ENCODE measurements at places on chromosomes 3 and 15.

DNA sequence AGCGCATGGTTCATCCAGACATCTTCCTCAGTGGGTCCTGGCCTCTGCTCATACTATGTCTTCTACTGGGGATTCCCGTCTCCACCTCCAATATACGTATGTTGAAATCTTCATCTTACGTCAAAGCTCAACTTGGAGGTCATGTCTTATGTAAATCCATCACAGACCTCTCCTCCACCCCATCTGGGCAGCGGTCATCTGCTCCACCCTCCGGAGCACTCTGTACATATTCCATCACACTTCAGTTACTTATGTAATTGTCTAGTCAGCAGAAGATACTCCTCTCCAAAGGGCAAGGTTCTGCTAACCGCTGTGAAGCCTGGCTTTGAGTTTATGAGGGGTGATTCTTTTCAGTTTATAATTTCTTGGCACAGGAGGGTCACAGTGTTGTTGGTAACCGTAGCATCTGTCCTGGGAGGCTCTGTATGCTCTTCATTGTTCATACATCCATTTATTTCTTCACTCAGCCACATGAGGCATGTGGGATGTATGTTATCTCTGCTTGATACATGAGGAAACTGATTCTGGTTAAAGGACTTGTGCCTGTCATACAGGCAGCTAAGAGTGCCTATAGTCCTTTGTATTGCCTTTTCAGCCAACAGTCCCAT is 22.1 kb downstream of the MAP2K1 start:
- ATAC-seq: no peak

GRCh38 chr15:38128341-38128781 is 124.3 kb upstream of the SPRED1 start:
- 0 out of 3 replicates have a peak, but pooled peaks have one; percentile 7 for ATAC-seq

DNA sequence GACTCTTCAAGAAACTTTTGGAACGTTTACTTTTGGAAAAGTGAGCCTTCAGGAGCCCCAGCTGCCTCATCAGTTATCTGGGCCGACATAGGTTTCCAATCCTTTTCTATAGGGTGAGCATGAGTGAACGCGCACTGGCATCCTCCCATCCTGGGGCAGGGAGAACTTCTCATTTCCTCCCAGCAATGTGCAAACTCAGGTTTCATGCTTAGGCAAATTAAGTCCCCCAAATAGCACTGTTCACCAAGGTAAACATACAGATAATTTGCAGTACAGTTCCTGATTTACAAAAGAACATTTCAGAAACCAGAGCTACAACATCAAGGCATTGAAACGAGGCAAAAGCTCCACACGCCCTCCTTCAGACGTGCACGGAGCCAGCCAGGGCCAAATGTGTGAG is 333.5 kb upstream of the NR2E3 start:
- ATAC-seq: no peak

DNA sequence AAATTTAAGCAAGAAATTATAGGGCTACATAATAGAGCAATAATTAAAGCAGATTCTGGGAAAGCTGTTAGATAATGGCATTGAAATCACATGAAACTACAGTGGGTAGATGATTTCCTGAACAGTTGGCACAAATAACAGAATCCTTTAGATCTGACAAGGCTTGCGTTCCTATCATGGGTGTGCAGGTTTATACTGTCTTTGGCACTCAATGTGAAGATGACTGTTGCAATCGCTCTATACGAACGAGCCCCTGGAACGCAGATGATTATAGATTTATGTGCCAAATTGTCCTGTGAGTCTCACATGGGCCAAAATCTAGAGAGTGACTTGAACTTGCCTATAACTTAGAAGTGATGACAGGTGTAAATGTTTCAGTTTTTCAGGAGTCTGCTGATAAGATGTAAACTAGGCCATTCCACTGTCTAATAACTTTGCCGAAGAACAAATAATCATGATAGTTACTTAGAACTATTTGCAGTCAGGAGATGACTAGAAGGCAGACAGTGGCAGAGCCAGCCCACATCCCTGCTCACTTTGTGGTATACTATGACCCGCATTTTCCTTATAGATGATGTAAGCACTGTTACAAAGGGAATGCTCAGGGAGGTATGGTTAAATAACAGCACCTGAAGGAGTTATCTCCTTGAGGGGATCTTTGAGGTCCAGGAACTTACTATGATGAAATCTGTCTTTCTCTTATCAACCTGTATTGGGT is 30.5 kb upstream of the TRPC1 start:
- ATAC-seq: no peak

DNA sequence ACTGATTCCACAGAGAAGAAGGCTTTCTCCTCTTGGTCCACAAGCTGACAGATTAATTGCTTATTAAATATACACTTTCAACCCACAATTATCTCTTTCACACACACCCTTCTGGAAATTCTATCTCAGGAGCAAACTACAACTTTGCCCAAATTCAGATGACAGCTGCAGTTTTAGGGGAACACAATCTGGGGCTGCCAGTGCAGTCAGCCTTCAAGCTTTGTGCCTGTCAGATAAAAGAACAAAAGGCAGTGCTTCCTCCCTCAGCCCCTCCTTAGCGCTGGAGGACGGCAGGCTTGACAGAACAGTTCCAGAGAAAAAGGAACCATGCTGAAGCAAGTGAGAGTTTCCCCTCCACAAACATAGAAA is 99.6 kb downstream of the TMCC1 start:
- ATAC-seq: peak; percentile 36

GRCh38 chr3:117282566-117282965 is 573.0 kb downstream of the TUSC7 start:
- no peak for ATAC-seq

DNA sequence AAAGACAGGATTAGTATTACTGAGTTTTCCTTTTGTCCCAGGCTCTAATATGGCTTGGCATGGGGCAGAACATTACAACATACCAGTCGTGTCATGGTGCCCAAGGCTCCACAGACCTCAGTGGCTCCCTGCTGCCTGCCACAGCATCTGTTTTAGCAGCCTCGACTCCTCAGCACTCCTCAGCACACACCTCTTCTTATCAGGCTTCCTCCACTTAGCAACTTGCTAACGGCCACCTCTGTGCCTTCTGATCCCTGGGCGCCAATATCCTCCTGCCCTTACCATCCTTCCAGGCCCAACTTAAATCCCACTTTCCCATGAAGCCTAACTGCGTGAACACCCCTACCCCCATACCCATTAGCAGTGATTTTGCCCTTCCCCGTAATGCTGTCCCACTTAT is 6.2 kb upstream of the CAPN3 start:
- ATAC-seq: no peak

- no peak for ATAC-seq
Observed at GRCh38 chr3:148074946-148075345, 622.8 kb upstream of the AGTR1 start.

GRCh38 chr15:49808341-49808740 is 187.5 kb downstream of the DTWD1 start:
- no peak for ATAC-seq

- no peak for ATAC-seq
Observed at GRCh38 chr15:25346371-25346770, 92.5 kb downstream of the UBE3A start.

DNA sequence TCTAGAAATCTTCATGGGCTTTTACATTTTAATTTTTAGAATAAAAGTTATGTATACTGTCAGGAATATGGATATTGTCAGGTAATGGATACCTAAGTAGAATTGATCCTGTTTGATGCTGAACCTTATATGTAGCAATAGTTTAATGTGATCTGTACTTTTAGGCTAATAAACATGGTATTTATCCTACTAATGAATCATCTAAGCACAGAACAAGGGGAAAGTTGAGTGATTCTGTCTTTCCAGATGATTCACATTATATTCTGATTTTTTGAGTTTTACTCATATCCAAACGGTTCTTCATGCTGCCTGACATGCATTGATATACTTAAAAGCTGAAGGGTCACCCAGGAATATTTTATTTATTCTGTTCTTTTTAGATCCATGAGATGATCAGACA is 34.5 kb downstream of the FANCI start:
- ATAC-seq: no peak

GRCh38 chr15:41256577-41257038 is 25.5 kb downstream of the CHP1 start:
- ATAC-seq: no peak

DNA sequence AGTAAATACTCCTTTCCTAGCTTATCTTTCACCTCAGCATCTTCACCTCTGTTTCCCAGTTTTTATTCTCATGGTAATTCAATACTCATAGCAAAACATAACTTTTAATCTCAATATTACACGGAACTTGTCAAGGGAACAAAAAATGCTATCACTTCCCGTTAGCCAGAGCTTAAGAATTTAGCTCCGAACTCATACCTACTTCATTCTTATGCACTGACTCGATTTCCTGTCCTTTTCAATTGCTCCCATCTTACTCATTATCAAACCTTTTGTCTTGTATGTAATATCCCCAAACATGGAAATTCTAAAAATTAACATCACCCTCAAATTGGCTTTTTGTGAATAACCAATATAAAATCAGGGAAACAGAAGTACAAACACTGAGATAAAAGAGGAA is 28.2 kb downstream of the MYEF2 start:
- ATAC-seq: peak; percentile 89

DNA sequence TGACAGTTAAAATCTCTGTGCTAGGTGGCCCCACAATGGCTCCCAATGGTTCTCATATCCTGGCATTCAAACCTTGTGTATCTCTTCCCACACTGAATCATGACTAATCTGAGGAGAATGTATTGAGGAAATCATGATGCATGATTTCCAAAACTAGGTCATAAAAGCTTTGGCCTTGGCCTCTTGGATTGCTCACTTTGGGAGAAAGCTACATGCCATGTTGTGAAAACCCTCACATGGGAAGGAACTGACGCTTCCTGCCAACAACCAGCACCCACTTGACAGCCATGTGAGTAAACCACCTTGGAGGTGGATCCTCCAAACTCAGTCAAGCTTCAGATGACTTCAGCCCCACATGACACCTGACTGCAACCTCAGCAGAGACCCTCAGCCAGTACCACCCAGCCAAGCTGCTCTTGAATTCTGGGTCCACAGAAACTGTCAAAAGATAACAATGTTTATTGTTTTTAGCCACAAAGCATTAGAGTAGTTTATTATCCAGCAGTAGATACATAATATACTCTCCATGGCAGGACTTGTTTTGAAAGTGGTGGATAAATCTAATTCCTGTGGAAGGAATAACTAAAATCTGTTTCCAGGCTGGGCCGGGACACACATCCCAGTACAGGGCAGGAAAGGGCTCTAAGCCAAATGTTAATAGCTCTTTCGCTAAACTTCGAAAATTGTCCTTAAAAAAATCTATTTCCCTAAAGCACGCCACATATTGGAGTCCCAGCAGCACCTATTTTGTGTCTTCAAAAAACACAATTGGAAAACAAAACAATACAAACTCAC is 1.0 kb upstream of the ZNF620 start:
- ATAC-seq: peak; percentile 40

GRCh38 chr15:57607570-57608000 is 15.9 kb downstream of the MYZAP start:
- no peak for ATAC-seq

DNA sequence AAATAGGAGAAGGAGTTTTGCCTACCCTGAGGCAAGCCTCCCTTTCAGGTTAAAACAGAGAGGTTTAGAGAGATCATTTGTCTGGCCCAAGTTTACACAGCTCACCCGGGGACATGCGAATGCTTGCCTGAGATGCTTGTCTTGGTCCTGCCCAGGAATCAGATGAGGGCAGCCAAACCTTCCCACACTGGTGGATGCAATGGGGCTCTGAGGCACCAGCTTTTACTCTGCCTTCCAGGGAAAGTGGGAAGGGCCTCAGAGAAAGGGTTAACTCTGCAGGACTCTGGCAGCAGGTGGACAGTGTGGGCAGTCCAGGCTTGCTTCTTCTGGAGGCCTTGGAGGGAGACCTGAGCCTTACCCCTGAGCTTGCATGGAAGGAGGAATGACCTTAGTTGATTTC is 90.0 kb downstream of the LRRK1 start:
- ATAC-seq: no peak

DNA sequence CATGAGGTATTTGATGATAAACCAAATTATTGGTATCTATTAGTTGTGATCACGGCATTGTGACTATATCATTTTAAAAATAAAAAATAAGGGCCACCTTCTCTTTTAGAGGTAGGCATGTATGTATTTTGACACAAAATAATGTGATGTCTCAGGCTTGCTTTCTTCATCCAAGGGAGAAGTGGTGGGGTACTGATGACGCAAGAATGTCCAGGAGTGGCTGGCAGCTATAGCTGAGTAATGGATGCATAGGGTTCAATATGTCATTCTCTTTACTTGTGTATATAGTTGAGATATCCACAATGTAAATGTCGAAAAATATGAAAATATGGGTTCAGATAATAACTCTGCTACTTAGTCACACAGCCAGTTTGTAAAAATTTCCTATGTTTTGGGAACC is 46.8 kb upstream of the NSMCE3 start:
- ATAC-seq: no peak

GRCh38 chr3:150868282-150868681 is 37.0 kb downstream of the MINDY4B start:
- ATAC-seq: no peak

DNA sequence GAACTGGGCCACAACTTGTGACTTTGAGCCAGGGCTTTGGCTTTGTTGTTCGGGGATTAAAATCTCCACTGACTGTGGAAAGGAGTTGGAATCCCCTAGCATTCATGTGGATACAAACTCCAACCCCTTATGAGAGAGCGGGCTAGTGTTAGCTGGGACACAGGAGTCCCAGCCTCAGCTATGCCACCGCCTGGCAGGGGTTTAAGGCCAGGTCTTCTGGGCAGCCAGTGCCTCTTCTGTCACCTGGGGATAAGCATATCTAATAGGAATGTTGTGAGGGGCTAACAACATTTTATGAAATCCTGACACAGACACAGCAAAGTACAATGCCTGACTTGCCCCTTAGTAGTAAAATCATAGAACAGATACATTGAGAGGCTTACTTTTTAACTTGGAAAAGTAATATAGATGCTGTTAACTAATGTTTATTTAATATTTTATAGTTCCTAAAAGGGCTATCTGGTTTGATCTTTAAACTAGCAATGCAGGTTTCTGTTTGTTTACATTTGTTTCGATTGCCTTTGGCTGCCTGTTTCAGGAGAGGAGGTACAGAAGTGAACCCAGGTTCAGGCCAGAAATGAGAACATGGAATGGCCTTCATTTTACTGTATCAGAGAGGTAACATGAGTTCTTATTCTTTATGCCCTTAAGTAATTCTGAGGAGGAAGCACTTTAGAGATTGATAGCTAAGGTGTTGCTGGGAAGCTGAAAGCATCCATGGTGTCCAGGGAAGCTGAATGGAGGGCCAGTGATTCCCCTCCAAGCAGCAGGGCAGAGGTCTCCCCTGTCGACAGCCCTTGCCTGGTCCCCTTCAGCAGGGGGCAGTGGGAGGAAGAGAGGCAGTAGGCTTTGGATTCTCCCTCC is 8.7 kb downstream of the GPR160 start:
- ATAC-seq: no peak

GRCh38 chr15:36591536-36592411 is 12.3 kb downstream of the CDIN1 start:
- peak; percentile 75 for ATAC-seq

GRCh38 chr3:182969277-182969676 is 11.1 kb downstream of the DCUN1D1 start:
- ATAC-seq: peak; percentile 62

- no peak for ATAC-seq
Observed at GRCh38 chr15:85097250-85097649, 115.6 kb downstream of the PDE8A start.

All from SK-N-SH treated with all-trans-retinoic acid at 6 μM for 48 hours (cell line).